ENCODE measurements at places on chromosomes 11 and 22. TPM values are rescaled to one million over a fixed set of nuclear protein-coding genes. Genes with fewer than 3 reads are reported as not detected.

- DNase-seq, result no peak
Measured at GRCh38 chr11:46275964-46276641, 1.4 kb upstream of the CREB3L1 start.

The NCAM1 gene
- 42.3 TPM for polyA plus RNA-seq

DNA sequence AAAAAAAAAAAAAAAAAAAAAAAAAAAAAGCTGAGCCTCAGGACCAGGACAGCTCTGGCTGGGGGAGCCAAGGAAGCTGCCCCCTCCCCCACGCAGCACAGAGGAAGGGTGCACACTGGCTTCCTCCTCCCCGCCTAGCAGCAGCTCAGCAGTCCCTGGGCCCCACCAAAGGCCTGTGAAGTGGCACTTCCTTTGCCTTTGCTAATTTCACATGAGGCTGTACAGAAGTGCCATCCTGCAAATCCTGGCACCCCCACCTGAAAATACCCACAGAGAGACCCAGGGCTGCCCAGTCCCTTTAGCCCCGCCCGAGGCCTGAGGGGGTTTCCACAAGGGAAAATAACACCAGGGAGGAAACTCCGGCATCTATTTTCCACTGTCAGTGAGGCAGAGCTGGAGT, 3.9 kb downstream of the RHOG start:
- no peak for DNase-seq

DNA sequence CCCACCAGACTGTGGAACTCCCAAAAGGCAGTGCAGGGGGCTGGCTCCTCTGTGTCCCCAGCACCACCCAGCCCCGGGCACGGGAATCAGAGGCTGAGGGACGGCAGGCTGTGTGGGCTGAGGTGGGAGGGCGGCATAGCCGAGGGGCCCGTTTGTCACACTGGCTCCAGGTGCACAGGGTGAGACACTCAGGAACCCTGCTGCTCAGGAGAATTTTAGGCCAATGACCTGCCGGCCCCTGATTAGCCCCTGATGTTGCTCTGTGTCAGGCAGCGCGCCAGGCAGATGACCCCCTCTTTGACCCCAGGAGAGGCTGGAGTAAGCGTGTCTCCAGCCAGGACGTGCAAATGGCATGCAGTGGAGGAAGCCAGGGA, 52.7 kb downstream of the RTL6 start:
- DNase-seq, result no peak

DNA sequence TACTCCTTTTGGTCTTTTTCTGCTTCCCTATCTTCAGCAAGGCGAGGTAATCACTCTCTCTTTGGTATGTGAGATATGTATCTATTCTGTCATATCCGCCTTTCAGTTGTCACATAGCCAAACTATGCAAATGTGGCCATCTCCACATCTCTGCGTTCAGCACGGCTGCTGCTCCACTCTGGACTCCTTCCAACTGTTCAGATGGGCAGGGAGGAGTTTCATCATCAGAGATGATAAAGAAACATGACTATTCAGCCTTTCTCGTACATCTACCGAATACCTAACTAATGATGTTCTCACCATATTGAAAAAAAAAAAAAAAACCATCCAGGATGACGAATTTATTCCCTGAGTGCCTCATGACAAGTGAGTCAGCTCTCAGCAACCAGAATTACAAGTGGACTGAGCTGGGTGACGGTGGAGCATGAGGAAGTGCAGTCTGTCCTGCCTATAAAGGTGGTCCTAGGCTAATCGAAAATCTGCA, 899.6 kb downstream of the OPCML start:
- peak; percentile 9 for DNase-seq

- peak; percentile 57 for DNase-seq
Measured at GRCh38 chr11:30876663-30877396, 290.7 kb upstream of the MPPED2 start.

The MRGPRE gene
- polyA plus RNA-seq, result 0.17 TPM

- DNase-seq, result no peak
Measured at GRCh38 chr11:1564535-1565172, 7.4 kb downstream of the DUSP8 start.

- DNase-seq, result no peak
Measured at GRCh38 chr11:13826505-13827278, 135.8 kb upstream of the SPON1 start.

The DGCR6 gene
- 9.0 TPM for polyA plus RNA-seq

The PHOX2A gene
- not detected for polyA plus RNA-seq

GRCh38 chr22:20427104-20427944, 10.3 kb downstream of the SCARF2 start:
- no peak for DNase-seq

- DNase-seq, result peak; percentile 8
Measured at GRCh38 chr22:41799486-41800347, 762 bp upstream of the CCDC134 start.

DNA sequence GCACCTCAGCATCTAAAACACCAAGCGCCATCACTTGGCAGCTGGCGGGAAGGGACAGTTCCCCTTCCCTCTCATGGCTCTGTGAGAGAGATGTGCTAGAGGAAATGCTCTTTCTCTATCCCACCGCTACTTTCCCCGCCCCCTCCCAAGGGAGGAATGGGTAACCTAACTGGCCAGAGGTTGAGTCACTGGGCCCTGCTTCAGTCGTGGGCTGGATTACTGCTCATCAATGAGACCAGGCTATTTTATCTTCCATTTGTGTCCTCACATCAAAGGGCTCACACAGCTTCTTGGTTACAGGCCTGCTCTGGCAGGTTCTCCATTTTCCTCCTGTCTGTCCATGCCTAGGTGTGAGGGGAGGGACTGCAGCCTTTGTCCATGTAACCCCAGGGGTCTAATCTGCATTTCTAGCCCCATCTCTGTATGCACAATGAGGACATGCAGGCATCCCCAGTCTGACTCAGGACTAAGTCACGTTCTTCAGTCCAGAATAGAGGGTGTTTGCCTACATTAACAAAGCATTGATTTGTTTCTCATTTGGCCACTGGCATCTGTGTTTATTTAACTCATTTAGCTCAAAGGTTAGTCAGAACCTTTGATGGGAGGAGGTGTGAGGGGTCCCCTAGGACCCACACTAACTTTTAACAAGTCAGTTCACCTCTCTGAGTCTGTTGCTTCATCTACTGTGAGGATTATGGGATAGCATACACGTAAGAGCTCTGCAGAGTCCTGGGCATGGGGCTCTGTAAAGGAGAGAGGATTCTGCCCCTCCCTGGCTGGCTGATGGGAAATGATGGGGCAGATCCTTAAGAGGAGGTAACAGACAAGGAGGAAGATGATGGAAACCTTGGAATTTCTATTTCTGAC, 99.1 kb downstream of the XRRA1 start:
- DNase-seq, result no peak

GRCh38 chr22:45649809-45650208, 21.8 kb upstream of the ATXN10 start:
- DNase-seq, result no peak

The SLC22A12 gene
- not detected for polyA plus RNA-seq

DNA sequence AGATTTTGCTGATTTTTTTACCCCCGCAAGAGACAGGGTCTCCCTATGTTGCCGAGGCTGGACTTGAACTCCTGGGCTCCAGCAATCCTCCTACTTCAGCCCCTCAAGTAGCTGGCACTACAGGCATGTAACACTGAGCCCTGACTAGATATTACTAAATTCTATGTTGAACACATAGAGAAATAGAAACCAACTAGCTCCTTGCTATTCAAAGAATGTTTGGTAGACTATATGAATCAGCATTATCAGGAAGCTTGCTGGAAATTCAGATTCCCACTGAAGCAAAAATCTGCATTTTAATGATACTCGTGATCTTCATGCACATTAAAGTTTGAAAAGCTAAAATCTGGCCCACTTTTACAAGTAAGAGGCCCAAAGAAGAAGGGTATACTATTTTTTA, 11.9 kb downstream of the TMEM41B start:
- no peak for DNase-seq

DNA sequence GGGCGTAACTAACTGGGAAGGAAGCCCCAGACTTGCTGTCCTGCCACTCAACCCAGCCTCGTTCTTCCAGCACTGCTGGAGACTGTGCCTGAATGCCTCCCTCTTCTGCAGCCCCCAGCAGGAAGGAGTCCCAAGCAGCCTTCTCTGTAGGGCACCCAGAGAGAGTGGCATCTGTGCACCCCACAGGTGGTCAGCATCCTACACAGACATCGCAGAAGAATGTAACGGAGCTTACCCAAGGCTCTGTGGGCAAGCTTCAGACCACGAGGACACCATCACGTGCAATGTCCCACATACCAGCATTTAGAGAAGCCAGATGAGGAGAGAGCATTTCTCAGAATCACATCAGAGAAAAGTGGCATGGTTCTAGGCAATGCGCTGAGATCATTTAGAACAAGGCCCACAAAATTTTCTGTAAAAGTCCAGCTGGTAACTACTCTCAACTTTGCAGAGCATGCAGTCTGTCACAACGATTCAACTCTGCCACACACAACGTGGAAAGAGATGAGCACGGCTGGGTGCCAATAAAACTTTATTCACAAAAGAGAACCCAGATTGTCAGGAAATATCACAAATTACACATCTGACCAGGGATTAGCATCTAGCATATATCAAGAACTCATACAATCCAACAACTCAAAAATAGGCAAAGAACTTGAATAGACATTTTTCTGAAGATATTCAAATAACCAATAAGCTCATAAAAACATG, 33.4 kb downstream of the SHANK2 start:
- DNase-seq, result no peak

GRCh38 chr22:38706901-38707195, 1.1 kb downstream of the GTPBP1 start:
- no peak for DNase-seq

- DNase-seq, result no peak
Measured at GRCh38 chr11:125331357-125332035, 164.6 kb downstream of the FEZ1 start.

The ALX4 gene
- 0.09 TPM for polyA plus RNA-seq

DNA sequence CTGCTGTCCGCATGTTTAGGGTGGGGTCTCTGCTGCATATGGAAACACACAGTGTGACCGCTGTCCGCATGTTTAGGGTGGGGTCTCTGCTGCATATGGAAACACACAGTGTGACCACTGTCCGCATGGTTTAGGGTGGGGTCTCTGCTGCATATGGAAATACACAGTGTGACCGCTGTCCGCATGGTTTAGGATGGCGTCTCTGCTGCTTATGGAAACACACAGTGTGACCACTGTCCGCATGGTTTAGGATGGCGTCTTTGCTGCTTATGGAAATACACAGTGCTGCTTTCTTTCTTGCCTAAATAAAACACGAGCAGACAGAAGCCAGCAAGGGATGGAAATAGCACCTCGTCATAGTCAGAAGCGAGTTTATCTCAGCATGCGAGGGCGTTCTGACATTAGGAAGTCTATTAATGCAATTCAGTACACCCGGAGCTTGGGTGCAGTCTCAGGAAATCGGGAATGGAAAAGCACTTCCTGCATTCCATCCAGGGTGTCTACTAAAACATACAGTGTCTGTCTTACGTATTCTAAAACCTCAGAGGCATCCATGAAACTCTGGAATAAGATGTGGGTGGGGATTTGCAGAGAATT, 32.6 kb upstream of the TOLLIP start:
- DNase-seq, result no peak

The PICK1 gene
- polyA plus RNA-seq, result 21.1 TPM
